Stimulated activated CD8-positive, alpha-beta memory T cell treated with anti-CD3 and anti-CD28 coated beads, Interleukin-2, amount 100 ng/mL, for 1 hour (primary cell): ENCODE measurements at places on chromosomes 4 and X.

DNA sequence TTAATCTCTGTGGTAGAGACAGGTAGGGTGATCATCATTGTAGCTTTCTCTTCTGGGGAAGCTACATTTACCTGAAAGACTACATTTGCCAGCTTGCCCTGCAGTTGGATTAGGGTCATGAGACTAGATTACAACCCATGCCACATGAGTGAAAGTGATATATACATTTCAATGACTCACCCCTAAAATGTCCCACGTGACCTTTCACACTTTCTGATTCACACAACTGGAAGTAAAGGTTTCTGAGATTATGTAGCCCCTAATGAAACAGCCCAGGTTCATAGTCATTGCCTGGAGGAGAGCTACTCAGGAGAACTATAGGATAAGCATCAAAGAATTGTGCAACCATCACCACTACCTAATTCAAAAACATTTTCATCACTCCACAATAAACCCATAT, 17.8 kb downstream of the PDCL2 start:
- DNase-seq = no peak

GRCh38 chr4:120754590-120754989, 167.9 kb downstream of the PRDM5 start:
- DNase-seq = no peak

- no peak for DNase-seq
Observed at GRCh38 chr4:114249976-114250375, 270.5 kb upstream of the ARSJ start.

GRCh38 chrX:150983521-150984168, 510 bp downstream of the HMGB3 start:
- DNase-seq = no peak

DNA sequence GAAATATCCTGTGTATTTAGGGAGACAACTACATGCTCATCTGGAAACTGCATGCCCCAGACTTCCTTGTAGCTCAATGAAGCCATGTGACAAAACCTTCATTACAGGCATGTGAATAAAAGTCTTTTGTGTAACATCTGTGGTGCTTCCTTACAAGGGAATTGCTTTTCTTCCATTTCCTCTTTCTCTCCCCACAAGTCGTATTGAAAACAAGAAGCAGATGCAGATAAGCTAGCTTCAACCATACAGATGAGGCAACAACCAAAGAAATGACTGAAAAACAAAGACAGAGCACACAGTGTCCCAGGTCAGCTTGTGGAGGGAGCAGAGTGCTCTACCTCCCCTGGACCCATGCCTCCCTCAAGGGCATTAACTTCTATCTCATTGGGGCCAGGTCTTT, 115.8 kb upstream of the INPP4B start:
- no peak for DNase-seq

DNA sequence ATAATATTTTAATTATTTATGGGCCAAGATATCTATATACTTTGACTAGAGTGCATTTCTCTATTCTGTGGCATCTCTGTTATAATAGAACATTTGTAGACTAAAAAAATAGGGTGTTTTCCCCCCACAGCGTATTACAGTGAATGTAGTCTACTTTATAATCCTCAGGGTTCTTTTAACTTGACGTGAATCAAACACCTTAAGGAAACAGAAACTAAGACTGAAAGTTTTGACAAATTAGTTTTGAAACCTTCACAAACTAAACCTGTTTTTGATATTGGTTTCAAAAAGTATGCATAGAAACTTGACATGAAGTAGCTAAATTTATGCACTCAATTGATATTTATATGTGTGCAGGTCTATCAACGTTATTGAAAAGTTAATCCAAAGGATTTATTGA, 1963.1 kb upstream of the TENM3 start:
- DNase-seq = no peak

DNA sequence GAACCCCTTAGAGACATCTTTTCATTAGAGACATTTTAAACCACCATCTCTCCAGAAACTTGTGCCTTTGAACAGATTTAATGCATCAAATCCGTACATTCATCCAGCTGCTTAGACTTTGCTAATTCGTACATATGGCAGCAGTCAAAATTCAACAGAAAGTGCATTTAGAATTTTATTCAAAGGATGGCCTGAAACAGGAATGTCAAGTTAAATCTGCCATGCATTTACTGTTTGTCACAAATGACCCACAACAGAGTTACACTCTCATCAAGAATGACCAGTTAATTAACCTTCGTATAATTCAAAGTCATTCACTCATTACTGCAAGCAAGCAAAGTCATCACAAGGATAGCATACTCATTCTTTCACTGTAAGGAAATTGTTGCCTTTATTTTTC, 284.3 kb downstream of the SLC7A11 start:
- DNase-seq = no peak

GRCh38 chr4:165079476-165079875, 25.8 kb downstream of the TRIM75 start:
- no peak for DNase-seq

- DNase-seq = no peak
Observed at GRCh38 chrX:22629105-22629725, 356.5 kb downstream of the CBLL2 start.

- no peak for DNase-seq
Observed at GRCh38 chr4:118817178-118817930, 18.6 kb downstream of the SEC24D start.
